ENCODE measurements at places on chromosomes 12 and 14.

GRCh38 chr12:107641154-107641553 is 44.4 kb upstream of the PWP1 start:
- DNase-seq = no peak

- no peak for DNase-seq
These were observed 45.5 kb downstream of the SLC38A6 start for GRCh38 chr14:61026526-61026925.

DNA sequence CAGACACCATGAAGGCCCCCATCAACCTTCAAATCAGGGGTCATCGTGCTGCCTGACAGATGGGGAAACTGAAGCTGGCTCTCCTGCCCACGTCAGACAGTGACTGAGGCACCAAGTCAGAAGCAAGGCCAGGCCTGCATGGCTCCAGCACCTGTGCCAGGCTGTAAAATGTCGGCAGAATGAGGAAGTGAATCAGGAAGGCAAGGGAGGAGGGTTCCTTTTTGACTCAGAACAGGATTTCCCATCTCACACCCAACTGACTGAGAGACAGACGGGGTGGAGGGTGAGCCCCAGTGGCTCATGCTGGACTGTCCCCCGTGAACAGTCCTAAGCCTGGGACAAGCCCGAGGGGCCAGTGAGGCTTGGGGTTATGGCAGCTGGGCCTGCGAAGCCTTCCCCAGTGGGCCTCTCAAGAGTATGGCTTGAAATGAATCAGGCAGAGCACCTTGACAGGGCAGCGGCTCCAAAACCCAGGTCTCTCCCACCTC is 20.9 kb downstream of the SYNE3 start:
- peak; percentile 62 for DNase-seq

DNA sequence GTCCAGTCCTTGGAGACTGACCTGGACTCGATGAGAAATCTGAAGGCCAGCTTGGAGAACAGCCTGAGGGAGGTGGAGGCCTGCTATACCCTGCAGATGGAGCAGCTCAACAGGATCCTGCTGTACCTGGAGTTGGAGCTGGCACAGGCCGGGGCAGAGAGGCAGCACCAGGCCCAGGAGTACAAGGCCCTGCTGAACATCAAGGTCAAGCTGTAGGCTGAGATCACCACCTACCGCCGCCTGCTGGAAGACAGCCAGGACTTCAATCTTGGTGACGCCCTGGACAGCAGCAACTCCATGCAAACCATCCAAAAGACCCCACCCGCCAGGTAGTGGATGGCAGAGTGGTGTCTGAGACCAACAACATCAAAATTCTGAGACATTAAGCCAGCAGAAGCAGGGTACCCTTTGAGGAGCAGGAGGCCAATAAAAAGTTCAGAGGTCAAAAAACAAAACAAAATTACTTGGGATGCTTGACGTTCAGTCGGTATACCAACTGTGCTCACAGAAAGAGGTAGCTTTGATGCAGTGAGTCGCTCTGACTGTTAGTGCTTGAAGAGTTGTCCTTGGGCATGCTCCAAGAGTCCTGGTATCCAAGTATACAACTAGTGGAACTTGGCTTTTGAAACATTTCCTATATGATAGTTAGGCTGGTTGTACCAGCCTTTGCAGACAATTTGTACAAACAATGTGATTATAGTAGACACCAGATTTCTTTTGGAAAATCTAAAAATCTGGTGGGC is 4.8 kb downstream of the MED6 start:
- DNase-seq = no peak

GRCh38 chr14:28823245-28823644 is 56.7 kb downstream of the FOXG1 start:
- no peak for DNase-seq

- peak; percentile 90 for DNase-seq
These were observed 74.8 kb upstream of the CHST11 start for GRCh38 chr12:104381731-104382480.

- no peak for DNase-seq
These were observed 4.2 kb downstream of the SOCS4 start for GRCh38 chr14:55031190-55031589.

- peak; percentile 40 for DNase-seq
These were observed 4.7 kb upstream of the TMEM229B start for GRCh38 chr14:67493092-67493717.

DNA sequence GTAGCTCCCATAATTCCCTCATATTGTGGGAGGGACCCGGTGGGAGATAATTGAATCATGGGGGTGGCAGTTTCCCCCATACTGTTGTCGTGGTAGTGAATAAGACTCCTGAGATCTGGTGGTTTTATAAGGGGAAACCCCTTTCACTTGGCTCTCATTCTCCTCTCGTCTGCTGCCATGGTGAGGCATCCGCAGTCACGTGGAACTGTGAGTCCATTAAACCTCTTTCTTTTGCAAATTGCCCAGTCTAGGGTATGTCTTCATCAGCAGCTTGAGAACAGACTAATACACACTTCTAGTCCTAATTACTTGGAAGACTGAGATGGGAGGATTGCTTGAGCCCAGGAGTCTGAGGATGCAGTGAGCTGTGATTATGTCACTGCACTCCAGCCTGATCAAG is 64.4 kb downstream of the TMX1 start:
- no peak for DNase-seq

GRCh38 chr12:113987261-113988063 is 21.3 kb upstream of the RBM19 start:
- no peak for DNase-seq
